ENCODE measurements at places on chromosomes 4 and X.

GRCh38 chr4:108166038-108166437 lies 2.7 kb downstream of the LEF1 start:
- no peak for DNase-seq

DNA sequence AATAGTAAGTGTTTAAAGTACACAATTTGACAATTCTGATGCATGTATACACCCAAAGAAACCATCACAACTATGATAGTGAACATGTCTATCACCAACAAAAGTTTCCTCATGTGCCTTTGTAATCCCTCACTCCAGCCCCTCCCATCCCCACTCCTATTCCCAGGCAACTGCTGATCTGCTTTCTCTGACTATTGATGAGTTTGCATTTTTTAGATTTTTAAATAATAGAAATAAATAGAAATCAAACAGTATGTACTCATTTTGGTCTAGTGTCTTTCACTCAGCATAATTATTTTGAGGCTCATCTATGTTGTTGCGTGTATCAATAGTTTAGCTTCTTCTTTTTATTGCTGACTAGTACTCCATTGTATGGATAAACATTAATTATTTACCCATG lies 5.3 kb upstream of the RPS4X start:
- no peak for DNase-seq

DNA sequence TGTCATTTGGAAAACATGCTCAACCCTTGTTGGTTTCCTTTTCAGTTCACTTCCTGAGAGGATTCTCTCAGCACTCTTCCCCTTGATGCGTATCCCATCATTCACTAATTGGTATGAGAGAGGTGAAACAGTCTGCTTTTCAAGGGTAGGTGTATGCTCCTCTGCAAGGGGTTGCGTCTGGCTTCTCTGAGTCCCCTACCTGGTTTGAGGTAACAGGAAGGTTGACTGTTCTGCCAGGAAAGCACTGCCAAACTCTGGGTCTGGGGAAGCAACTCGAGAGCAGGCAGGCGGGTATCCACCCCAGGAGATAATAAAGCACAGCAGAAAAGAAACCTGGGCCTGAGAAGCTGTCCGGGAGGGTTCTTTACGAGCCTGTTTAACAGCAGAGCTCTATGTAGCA lies 101.2 kb downstream of the SHROOM4 start:
- no peak for DNase-seq

DNA sequence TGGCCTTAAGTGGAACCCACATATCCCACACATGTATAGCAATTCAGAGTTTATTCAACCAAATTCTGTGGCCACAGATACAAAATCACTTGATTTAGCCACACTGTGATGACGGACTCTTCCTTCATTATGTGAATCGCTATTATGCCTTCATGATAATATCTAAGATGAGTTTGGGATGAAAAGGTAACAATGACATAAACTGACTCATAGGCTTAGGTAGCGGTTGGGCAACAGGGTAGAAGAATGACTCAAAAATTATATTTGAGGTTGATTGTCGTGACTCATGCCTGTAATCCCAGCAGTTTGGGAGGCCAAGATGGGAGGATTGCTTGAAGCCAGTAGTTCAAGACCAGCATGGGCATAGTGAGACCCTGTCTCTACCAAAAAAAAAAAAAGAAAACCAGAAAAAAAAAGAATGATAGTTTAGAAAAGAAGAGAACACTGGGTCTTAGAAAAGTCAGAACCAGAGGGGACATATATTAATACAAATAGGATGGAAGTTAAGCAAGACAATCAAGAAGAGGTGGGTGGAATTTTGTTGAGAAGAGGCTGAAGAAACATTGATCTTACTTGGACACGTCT lies 70.4 kb upstream of the USP9X start:
- DNase-seq, result no peak

DNA sequence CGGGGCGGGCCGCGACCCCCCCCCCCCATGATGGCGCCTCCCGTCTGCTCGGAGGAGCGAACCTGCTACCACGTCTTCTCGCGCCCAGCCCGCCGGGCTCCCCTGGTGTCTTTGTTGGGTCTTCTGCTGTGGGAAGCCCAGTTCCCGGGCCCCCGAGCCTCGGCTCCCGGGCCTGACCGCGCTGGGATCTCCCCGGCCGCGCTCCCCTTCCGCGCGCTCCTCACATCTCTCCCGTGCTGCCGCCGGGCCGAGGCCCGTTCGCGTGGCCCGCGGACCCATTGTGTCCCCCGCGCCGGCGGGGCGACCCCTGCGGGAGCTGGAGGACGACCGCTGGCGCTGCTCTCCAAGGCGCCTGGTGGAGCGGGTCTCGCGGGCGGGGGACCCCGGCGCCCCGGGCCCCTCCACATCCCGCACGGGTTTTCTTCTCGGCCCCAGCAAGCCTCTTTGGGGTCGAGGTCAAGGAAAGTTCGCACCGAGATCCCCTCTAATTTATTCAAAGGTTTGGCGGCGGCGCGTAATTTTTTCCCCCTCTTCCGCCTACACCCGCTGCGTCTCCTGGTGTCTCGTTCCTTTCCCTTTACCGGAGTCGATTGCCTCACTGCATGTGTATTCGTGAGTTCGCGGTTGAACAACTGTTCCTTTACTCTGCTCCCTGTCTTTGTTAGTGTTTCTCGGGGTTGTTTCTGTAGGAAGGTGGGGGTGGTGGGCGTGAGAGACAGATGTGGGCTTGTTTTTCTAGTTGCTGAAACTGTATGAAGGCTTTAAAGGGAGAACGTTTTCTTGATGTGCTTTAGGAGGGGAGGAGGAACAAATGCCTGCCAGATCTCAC lies 770 bp downstream of the SMAD1 start:
- peak; percentile 35 for DNase-seq

GRCh38 chr4:186823989-186824388 lies 100.3 kb upstream of the FAT1 start:
- DNase-seq, result no peak

DNA sequence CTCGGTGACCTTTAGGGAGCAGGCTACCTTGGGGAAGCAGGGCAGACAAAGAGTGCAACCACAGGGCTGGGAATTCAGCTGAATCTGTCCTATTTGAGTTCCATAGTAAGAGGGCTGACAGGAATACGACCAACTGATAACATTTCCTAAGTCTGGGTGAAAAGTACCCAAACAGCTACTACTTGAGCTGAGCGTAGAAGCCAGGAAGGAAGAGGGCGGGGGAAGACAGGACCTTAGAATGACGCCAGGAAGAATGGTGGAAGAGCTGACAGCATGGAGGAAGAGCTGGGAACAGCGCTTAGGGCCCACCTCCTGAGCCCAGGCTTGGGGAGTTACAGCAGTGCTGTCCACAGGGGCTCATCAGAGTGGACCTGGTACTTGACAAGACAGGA lies 14.4 kb downstream of the MECP2 start:
- DNase-seq, result no peak

GRCh38 chrX:39854772-39855747 lies 242.7 kb downstream of the BCOR start:
- DNase-seq, result no peak

DNA sequence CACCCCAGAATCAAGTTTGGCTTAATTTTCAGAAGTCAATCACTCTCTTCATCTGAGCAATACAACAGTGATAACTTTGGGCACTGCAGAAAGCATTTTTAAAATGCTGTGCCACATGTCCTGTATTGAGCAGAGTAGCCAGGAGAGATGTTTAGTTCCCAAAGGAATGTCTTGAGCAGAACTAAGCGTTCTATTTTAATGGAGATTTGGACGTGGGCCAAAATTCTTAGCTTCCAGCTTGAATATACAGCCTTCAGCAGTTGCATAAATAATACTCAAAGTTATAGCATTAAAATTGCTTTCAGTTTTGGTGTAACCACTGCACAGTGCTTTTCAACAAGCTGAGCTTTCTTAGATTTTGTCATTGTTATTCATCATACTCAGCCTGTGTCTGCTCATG lies 679.2 kb downstream of the NLGN4X start:
- DNase-seq, result no peak

GRCh38 chr4:19214591-19215186 lies 1037.0 kb upstream of the SLIT2 start:
- DNase-seq, result no peak

DNA sequence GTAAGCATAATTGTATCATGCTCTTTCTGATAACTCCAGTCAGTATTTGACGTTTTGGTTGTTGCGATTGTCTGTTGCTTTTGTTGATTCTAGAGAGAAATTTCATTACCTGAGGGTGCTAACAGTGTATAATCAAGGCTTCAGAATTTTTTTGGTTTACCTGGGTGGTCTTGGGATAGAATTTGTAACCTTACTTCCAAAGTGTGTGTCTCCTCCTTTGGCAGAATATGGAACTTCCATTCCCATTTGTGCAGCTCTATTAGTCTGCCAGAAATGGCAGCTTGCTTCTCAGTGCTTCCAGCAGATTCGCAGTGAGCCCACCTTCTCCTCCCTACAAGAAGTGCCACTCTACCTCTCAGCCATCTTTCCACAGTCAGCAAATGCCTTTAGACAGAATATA lies 5.3 kb downstream of the COPS4 start:
- DNase-seq, result no peak

DNA sequence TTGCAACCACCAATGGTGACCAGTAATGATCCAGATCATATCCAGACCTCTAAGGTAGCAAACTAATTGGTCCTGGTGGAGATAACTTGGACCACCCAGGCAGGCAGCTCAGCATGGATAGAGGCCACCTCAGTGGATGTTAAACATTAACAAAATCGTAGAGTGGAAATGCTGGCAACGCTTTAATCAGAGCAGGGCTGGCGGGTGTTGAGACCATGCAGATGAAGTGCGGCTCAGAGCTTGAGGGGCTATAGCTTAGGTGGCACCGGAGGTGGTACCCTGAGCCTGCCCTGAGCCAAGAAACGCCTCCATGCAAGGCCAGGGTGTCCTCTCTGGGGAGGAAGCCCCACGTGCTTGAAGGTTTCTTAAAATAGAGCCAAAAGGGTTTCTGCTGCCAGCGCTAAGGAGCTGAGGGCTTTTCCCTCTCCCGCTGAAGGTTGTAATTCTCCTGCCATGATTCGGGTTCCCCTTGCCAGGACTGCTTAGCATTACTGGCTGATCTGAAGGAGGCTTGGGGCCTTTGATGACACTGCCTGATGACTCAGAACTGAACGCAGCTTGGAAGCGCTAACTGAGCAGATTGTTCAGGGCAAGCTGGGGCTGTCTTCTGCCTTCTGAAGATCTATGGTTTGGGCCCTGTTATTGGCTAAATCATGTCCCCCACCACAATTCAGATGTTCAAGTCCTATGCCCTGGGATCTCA lies 177.8 kb upstream of the ATP6AP2 start:
- DNase-seq, result no peak

DNA sequence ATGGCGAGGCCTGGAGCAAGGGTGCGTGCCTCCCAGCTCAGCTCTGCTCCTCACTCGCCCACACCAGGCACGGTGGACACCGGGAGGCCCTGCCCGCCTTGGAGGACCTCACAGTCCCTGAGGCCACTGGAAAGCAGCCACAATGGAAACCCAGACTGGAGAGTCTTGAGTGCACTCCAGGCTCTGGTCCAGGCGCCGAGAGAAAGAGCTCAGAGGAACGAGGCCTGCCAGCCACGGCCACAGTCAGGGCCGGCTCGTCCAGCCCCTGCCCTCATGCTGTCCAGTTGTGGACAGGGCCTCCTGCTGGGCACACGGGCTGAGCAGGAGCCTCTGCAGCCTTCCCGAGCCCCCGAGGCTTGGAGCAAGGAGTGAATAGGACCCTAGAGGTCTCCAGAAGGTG lies 53.3 kb upstream of the GRPEL1 start:
- no peak for DNase-seq

GRCh38 chr4:57499786-57500185 lies 389.6 kb upstream of the IGFBP7 start:
- DNase-seq, result no peak

- DNase-seq, result no peak
These were observed 2039.9 kb upstream of the TENM3 start for GRCh38 chr4:180203349-180203748.

GRCh38 chrX:115023139-115023538 lies 5.7 kb upstream of the IL13RA2 start:
- no peak for DNase-seq

- no peak for DNase-seq
These were observed 1138.4 kb downstream of the PCDH19 start for GRCh38 chrX:99271641-99272040.

DNA sequence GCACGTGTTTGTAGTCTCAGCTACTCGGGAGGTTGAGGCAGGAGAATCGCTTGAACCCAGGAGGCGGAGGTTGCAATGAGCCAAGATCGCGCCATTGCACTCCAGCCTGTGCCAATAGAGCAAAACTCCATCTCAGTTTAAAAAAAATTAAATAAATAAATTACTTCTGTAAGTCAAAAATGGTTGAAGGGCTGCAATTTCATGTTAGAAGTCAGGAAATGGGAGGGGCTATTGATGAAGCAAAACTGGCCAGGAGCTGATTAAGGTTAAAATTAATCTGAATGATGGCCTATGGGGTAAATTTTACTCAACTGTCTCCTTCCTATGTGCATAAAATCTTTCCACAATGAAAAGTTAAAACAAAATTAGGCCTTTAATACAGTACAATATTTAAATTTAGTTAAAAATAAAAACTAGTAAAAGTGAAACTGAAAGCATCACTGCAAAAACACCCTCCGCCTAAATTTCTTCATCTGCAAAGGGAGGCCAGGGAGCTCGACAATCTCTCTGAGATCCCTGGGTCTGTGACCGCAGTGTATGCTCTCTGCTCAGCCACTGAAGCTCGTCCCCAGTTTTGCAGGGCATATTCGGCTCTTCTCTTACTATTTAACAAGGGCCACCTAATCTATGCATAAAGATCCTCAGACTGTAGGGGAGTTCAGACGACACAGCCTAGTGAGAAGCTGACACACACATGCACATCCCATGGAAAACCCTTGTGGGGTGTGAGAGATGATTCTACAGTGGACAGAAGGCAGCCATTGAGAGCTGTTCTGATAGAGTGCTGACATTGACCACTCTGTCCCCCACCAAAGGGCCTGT lies 57.2 kb downstream of the IRF2 start:
- no peak for DNase-seq

- DNase-seq, result no peak
These were observed 39.5 kb upstream of the MAP3K15 start for GRCh38 chrX:19554786-19555185.

DNA sequence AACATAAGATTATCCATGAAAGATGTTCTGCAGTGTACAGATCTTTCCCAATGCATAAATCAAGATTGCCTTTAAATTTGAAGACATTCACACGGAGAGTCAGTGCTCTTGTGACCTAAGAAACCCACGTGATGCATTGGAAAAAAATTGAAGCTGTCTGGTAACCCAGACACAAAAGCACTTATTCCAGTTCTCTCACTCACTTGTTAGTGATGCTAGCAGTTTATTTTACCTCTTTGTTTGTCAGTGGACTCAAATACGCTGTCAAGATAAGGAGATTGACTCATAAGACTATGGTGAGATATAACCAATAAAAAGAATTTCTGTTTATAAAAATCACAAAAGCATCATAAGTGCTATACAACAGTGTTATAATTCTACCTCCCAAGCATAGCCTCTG lies 245.8 kb upstream of the SMIM31 start:
- no peak for DNase-seq

Measured in iPS DF 19.7 (cell line).